NCI-H774 (cell line): ENCODE measurements at places on chromosomes 2 and 18.

DNA sequence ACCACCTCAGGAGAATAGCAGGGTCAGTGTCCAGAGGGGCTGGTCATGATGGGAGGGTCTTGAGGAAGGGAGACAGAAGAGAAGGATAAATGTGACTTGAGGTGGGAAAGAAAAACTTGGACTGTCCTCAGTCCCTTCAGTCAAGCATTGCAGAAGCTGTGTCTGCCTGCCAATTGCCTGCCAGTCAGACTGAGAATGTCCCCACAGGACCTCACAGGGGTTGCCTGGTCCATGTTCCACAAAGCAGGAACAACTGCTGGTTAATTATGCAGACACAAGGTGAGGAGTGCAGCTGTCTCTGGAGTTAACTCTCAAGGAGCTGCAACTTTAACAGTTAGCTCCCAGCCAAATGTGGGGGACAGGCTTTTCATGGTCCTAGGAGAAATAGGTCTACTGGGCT is 75.7 kb downstream of the TRIM43 start:
- no peak for DNase-seq

- DNase-seq: no peak
Measured at GRCh38 chr2:42567364-42567763, 1.1 kb upstream of the MTA3 start.

DNA sequence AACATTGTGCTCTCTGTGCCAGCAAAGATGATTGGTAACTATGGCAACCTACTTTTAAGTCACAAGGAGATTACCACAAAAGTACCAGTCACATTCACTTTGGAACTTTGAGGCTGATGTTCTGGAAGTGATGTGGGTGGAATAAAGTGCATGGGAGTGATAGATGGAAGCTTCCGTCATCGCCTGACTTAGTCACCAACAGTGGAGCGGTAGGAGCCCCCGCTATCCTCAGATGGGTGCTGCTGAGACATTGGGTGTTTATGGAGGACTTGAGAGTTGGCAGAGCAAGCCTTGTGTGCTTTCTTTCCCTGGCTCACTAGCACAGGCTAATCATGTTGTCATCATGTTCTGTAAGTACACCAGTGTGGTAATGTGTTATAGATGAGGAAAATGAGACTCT is 4.6 kb downstream of the PPP1R7 start:
- DNase-seq: no peak

- no peak for DNase-seq
Measured at GRCh38 chr2:29731948-29732347, 189.4 kb downstream of the ALK start.

DNA sequence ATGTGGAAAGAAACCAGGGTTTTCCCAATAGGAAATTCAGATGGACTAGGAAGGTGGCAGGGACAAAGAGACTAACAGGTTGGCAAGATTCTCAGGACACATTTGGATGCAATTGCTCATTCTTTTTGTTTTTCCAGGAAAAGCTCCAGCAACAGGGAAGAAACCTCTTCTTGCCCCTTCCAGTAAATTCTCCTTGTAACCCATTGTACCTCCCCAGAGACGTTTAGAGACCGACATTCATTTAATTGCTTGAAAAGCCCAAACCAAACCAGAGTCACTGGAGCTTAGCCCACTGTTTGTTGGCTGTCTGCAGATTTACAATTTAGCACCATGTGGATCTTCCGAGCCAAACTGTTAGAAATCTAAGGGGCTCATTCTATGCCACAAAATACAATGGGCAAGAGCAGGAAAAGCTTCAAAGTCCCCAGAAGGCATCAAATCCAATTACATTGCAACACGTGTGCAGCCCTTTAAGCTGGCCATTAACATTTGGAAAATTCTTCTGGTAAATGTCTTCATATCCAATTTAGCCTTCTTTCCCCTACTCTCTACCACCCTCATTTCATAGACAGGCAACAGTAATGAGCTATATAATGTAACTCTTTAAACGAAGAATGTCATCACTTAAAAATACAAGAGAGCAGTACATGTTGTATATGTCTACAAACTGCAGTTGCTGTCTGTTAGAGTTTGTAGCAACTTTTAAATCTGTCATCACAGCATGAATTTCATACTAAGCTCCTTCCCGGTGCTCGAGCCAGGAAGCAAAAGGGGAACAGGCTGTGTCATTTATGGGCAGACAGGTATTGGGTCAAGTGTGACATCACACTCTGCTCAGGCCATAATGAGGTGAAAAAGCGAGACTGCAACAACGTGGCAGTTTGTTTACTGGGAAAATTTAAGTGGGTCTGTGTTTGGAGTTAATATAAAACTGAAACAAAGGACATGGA is 235.6 kb upstream of the HNRNPA3 start:
- DNase-seq: no peak

GRCh38 chr18:66792466-66792865 is 188.6 kb upstream of the CDH19 start:
- DNase-seq: no peak

DNA sequence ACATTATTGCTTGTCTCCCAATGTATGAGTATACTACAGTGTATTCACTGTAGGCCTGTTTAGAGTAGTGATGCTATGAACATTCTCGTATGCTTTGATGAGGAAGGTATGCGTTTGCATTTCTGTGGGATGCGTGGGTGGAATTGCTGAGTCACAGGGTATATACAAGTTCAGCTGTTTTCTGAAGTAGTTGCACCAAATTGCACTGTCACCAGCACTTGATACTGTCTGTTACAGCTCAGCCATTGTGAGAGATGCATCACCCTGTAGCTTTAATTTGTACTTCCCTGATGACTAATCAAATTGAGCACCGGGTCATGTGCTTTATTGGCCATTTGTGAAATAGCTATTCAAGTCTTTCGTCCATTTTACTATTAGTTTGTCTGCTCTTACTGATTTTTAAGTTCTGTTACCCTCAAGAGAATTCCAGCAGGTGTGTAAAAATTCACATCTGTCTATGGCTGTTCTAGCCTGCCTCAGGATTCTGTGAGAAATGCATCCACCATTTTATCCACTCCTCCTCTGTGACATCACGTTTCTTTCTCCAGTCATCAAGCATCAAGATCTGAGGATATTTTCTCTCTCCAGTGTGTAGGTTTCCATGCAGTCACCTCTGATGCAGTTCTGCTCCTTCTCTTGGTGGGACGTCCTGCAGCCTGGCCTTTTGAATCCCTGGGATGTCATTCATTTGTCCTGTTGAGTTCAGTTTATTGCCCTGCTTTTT is 72.5 kb downstream of the DGKD start:
- DNase-seq: no peak

DNA sequence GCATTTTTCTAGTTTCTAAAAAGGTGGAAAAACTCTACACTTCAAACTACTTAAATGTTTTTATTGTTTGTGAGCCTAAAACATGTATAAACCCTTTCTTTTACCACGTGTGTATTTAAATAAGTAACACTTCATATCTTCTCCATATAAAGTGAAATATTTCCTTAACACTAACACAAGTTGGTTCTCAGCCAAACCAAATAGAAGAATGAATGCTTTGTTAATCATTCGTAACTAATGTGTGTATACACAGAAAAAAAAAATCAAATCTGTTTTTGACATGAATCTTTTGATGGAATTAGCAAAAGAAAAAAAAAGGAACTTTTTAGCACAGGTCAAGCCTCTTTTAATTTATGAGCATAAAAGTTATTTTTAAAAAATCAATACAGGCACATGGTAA is 89.3 kb downstream of the EHBP1 start:
- DNase-seq: peak; percentile 67

GRCh38 chr2:84077496-84077895 is 381.6 kb downstream of the SUCLG1 start:
- DNase-seq: no peak

- DNase-seq: no peak
Measured at GRCh38 chr2:74815941-74816340, 18.0 kb upstream of the HK2 start.

DNA sequence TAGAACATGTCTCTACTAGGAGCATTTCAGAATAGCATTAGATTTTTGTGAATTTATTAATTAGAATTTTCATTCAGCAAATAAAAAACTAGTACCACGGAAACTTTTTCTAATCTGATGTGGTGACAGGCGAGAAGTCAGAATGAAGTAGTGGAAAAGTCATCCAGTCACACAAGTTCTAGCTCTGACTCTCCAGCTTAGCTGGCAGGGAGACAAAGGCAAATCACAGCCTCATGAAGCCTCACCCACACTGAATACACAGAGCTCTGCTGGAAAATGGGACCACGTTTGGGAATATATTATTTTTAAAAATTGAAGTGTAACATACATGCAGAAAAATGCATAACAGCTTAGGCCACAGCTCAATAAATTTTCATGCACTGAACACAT is 86.1 kb downstream of the L3MBTL4 start:
- DNase-seq: no peak

DNA sequence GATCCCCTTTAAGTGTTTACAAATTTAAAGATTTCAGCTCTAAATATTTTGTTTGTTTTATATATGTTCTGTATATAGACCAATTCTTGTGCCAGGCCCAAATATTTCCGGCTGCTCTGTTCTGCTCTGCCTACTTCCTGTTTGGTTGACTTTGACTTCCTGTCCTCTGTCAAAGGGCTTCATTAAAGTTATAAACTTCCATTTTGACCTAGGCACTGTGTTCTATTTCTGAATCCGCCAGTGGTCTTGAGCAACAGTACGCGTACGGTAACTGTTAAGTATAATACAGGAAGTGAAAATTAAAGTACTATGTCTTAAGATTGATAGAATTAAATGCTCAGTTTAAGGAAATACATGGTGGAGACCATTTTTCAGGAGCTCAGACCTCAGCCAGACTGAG is 13.5 kb upstream of the REL start:
- no peak for DNase-seq

GRCh38 chr2:61705625-61706024 is 148.2 kb downstream of the FAM161A start:
- DNase-seq: no peak

DNA sequence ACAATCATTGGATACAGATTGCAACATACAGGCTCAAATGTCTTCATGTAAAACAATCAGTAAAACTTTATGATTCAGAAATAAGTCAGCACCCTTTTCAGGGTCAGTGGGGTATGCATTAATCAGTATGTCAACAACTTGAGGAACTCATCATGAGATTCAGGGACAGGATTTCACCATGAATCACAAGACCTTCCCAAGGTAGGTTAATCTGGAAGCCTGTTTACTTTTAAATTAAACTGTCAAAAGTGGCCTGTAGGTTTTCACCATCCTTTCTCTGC is 104.8 kb downstream of the SP100 start:
- no peak for DNase-seq

DNA sequence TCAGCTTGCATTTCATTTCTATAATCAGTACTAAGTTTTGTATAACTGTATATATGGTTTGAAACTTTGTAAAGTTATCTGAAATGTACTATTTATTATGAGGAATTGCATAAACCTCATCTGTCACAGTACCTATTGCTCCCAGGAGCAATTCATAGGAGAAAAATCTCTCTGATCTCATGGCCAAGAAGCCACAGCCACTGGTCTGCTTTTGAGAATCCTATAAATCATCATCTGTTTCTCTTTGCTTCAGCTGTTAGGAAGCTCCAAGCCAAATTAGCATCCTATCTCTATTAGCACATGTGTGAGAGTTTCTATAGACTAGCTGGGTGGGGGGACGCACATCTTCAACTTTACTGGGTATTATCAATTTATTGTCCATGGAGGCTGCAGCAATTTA is 210.3 kb downstream of the CYP26B1 start:
- DNase-seq: no peak

GRCh38 chr2:36952748-36953197 is 13.6 kb downstream of the STRN start:
- DNase-seq: no peak

DNA sequence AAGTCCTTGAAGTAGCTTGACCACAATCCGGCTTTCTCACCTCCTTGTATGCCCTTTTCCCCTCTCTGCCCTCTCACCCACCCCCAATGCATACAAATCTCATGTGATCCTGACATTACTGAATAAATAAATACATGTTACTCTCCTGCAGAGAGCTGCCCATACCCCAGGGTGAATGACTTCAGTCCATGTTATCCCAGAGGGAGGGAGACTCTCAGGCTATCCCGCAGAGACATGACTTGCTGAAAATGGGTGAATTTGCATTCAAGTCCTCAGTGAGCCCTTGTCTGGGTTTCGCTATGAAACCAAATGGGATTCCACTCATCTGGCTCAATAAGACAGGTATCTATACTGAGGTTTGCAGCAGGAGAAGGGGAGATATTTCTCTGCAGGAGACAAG is 168.5 kb downstream of the FHOD3 start:
- DNase-seq: no peak

- peak; percentile 47 for DNase-seq
Measured at GRCh38 chr2:26011990-26012856, 21.7 kb upstream of the RAB10 start.

DNA sequence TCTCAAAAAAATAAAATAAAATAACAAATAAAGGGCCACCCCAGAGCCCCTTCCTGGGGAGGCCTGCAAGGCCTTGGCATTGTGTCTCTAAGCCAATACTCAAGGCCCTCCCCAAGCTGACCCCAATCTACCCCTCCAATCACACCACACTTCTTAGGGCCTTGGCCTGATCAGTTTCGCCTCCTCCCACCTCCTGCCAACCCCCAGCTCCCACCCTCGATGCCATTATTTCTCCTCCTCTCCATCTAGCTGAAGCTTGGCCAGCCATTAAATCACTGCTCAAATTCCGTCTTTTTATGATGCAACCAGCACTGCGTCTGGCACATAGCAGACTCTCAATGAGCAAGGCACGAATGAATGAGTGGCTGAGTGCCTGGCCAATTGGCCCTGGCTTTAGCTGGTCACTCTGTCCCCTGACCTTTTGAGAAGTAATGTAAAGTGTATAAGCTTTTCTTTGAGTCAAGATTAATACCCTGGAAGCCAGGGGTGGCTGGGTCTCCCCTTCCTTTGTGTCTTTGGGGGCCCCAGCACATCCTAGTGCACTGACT is 55.9 kb downstream of the SMAD7 start:
- no peak for DNase-seq

DNA sequence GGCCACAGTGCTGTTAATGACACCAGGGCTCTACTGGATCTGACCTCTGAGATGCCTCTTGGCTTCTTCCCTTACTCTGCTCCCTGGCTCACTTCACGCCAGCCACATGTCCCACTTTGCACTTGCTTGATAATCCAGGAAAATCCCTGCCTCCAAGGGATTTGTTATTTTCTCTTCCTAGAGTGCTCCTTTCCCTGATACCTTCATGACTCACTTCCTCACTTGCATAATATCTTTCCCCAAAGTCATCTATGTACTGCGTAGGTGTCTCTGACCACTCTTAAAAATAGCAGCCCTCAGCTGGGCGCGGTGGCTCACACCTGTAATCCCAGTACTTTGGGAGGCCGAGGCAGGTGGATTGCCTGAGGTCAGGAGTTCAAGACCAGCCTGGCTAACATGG is 572.3 kb downstream of the PLCL1 start:
- DNase-seq: no peak

DNA sequence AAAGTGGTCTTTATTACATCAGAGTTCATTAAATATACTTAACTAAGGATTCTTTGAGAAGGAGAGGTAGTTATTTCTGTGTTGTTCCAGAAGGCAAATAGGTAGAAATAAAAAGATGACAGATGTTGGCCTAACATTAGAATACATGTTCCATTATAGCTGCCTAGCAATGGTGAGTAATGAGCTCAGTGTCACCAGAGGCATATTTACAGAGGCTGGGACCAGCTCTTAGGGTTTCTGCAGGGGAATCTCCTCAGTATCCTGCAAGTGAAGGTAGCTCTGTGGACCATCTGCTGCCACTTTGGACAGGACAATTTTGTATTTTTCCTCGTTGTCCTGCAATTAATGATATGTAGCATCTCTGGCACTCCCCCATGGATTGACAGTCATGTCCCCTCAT is 416.0 kb downstream of the THSD7B start:
- no peak for DNase-seq
